AG09319 (cell line): ENCODE measurements at places on chromosomes 3 and 15.

DNA sequence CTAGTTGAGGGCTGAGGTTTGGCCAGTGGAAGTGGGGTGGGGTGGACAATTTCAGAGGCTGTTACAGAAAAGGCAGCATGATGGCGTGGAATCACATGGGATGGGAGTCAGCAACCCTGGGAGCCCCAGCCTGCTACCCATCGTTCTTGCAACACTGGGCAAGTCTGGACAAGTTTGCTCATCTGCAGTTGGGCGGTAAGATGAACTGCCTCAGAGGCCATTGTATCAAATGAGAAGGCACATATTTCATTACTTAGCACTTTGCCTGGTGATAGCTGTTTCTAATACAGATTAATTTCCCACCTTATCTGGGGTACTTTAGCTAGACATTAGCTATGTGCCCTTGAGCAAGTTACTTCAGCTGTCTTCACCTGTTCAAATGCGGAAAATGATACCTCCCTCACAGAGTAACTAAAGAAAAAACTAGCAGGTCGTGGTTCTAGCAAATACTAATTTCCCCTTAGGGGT lies 248.9 kb downstream of the THSD4 start:
- no peak for DNase-seq

- no peak for DNase-seq
These were observed 271.1 kb upstream of the GPR149 start for GRCh38 chr3:154701055-154701454.

- no peak for DNase-seq
These were observed 534.2 kb downstream of the NSUN3 start for GRCh38 chr3:94596887-94597566.

DNA sequence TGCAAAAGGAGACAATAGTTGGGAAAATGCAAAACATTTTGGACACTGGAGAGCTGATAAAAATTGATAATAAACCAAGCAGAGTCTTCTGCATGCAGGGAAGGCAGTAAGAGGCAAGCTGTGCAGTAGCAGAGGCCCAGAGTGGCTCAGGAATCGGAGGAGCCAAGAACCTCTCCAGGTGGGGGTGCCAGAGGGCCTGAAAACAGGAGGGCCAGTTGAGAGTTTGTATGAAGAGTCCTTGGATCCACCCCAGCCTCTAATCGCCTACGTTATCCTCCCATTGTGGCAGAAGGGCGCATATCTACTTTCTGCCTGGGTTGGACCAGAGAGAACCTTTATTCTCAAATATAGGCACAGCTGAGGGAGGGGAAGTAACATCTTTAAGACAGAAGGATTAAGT lies 48.9 kb upstream of the RBP1 start:
- no peak for DNase-seq

DNA sequence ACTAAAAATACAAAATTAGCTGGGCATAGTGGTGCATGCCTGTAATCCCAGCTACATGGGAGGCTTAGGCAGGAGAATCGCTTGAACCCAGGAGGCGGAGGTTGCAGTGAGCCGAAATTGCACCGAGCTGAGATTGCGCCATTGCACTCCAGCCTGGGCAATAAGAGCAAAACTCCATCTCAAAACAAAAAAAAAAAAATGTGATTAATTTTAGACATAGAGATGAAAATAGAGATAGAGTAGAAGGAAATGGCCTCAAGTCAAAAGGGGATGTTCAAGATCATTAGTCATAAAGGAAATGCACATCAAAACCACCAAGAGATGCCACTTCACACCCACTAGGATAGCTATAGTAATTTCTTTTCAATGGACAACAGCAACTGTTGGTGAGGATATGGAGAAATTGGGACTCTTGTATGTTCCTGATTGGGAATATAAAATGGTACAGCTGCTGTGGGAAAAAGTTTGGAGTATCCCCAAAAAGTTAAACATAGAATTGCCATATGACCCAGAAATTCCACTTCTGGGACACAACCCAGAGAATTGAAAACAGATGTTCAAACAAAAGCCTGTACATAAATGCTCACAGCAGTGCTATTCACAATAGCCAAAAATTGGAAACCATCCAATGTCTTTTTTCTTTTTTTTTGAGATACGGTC lies 55.4 kb downstream of the ABHD2 start:
- peak; percentile 90 for DNase-seq

DNA sequence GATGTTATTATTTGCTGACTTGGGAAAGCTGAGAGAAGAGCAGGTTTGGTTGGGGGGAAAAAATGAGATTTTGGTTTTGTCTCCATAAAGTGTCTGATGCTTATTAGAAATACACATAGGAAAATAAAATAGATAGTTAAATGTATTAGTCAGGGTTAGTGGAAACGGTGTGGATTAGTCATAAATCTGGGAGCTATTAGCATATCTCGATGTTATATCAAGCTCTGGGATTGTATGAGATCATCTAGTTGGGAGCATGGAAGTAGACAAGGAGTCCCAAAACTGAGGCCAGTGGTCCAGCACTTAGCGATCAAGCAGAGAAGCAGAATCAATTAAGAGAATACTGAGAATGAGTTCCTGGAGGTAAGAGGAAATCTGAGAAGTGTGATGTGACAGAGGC lies 845.5 kb downstream of the ROBO2 start:
- no peak for DNase-seq

GRCh38 chr3:157544501-157545130 lies 41.4 kb upstream of the VEPH1 start:
- DNase-seq: peak; percentile 58

DNA sequence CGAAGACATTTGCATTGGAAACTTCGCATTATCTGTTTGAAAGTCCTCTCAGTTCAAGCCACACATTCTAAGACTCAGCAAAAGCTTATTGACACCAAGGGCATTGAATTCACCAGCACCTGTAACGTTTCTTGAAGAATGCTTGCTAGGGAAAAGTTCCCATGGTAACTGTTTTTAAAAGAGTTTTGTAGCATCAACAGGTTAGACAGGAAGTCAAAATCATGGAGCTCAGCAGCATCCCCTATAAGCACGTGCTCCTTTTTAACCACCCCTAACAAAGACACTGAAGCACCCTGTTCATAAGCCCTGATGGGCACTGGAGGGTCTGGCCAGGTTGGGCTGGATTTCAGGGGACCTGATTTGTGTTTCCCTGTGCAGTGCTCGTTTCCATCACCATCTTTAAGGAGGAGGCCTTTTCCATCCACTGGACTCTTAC lies 229.7 kb upstream of the BHLHE40 start:
- no peak for DNase-seq

DNA sequence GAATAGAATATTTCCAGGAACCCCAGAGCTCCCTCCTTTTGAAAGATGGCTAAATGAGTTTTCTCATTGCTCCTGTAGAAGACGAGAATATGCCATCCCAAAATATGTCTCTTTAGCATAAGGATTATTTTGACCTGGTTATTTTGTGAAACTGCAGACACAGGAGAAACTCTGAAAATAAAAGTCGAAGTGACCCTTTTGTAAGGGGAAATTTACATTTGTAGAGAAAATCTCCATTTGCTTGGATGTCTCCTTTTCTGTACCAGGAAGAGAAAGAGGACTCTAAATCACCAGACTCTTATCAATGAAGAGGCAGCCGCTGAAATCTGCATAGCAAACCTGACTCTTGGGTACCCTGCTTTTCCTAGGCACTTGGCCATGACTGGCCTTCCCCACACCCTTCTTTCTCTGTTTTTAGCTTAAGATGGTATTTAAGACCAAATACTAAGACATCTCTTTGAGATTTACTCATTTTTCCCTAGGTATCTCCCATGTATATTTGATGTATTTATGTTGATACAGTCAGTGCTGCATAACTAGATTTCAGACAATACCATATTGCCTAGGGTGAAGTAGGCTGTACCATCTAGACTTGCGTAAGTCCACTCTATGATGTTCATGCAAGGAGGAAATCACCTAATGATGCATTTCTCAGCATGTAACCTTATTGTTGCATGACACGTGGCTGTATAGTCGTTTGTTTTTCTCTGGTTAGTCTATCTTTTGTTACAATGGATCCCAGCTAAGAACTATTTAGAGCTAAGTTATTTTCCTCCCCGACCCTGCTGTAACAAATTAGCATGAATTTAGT lies 98.2 kb upstream of the UBE3A start:
- no peak for DNase-seq

DNA sequence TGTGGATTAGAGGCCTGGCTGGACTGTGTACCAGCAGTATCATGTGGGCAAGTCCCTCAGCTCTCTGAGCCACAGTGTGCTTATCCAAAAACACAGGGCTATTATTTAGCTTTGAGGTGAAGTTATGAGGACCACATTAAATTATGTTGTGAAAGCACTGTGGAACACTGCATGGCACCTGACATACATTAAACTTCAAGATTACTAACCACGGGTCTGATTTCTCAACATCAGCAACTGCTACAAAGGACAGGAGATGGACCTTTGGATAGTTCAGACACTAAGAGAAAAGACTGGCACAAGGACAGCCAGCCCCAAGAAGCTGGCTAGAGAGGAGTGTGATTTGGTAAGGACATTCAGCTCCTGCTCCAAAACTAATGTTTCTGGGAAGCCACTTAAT lies 21.3 kb downstream of the CLK3 start:
- no peak for DNase-seq

DNA sequence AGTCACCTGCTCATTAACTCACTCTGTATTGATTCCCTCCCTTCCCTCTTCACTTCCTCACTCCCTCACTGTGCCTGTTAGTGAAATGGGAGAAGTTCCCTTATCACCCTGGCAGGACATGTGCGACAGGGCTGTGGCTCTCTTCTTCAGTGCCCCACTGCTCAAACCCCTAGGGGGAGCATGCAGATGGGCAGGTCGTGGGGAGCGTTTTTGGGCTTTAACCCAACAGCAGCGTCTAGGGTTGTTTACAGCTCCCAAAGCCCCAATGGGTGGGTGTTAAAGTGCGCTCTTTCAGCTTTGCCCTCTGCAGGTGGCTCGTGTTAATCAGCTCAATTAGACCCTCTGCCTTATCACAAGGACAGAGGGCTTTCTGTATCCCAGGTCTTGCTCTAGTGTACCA lies 447.8 kb upstream of the PROK2 start:
- no peak for DNase-seq

GRCh38 chr3:87287011-87287410 lies 10.6 kb upstream of the POU1F1 start:
- DNase-seq: no peak

- DNase-seq: no peak
These were observed 445 bp downstream of the LMOD3 start for GRCh38 chr3:69121950-69122349.

GRCh38 chr15:94322141-94322540 lies 90.8 kb downstream of the MCTP2 start:
- DNase-seq: no peak

- no peak for DNase-seq
These were observed 123.2 kb upstream of the PLCL2 start for GRCh38 chr3:16761571-16761970.

GRCh38 chr3:123605789-123606234 lies 21.0 kb upstream of the HACD2 start:
- no peak for DNase-seq

DNA sequence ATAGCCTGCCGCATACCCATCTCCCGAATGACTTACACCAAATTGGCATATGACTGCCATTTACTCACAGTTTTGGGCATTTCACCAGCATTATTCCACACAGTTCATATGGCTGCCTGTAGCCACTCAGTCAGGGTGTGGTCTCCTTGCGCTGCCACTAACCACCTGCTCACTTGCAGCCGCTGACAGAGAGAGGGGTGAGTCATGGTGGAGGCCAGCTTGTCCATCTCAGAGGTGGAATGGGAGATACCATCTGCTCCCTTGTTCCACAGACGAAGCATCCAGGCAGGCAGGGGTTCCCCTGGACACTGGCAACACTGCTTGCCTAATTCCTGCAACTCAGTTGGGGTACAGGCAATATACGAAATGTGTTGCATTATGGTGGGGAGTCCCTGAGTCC lies 15.6 kb downstream of the CCRL2 start:
- no peak for DNase-seq

DNA sequence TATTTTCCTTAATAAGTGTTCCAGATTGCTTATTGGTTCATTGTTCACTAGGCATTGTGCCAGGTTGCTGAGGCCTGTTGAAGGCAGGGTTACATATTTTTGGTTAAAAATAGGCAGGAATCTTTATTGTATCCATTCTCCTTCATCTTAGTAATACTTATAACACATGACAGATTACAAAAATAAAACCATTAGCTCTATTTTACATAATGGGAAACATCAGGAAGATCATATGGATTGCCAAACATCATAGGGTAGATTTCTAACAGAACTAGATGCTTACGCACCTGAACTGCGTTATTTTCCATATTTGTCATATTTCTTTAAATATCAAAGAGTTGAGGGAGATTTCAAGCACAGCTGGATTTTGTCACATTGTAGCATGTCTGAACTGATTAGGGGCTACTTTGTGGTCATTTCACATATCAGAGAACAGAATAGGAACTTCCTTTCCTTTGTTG lies 462.9 kb upstream of the SGO1 start:
- peak; percentile 71 for DNase-seq

DNA sequence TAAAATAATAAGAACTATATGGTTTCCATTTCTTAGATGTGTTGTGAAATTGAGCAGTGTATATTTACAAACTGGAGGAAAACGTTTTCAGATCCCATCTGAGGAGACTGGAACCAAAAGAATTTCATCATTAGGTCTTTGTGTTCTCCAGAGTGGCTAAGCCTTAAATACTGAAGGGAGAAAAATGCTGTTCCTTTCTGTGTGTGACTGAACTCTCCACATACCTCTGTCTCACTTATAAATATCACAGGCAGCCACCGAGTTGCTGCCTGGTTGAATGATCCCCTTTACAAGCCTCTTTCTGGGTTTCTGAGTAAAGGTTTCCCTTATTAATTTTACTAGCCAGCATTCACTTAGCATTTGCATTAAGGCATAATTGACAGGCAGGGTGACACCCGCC lies 913.9 kb upstream of the NR2F2 start:
- no peak for DNase-seq

DNA sequence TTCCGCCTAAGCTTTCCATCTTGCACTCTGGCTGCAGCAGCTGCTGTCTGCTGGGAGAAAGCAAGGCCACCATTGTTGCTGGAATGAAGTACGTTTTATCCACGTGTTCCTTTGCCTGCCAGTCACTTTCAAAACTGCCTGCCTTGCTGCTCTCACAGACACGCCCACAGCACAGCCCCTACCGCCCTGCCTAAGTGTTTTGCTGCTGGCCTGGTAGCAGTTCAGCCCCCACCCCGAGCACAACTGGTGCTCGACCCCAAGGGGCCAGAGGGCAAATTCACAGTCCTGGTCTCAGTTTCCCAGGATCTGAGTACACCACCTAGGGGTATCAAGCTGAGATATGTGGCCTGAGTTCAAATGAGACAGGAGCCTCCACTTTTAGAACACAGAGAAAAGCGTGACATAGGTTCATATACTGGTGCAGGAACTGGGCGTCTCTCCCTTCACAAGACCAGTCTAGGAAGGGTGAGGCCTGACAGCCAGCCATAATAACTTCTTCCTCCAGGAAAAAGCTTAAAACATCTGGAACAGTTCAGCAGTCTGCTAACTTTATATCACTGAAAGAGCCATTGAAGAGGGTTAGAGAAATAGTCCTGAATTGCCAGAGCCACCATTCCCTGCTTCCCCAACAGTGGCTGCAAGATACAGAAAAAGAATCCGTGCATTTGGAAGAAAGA lies 1012.3 kb downstream of the ZPLD1 start:
- no peak for DNase-seq

- no peak for DNase-seq
These were observed 58.7 kb upstream of the PLXND1 start for GRCh38 chr3:129665024-129665768.

- DNase-seq: no peak
These were observed 101.0 kb downstream of the OSBPL10 start for GRCh38 chr3:31880020-31880419.

- DNase-seq: no peak
These were observed 238.8 kb downstream of the OPA1 start for GRCh38 chr3:193831495-193832455.

GRCh38 chr15:56019060-56019793 lies 25.8 kb upstream of the NEDD4 start:
- no peak for DNase-seq
